ENCODE measurements at places on chromosomes 4 and X.

GRCh38 chrX:99798936-99799335, 611.1 kb downstream of the PCDH19 start:
- no peak for DNase-seq

DNA sequence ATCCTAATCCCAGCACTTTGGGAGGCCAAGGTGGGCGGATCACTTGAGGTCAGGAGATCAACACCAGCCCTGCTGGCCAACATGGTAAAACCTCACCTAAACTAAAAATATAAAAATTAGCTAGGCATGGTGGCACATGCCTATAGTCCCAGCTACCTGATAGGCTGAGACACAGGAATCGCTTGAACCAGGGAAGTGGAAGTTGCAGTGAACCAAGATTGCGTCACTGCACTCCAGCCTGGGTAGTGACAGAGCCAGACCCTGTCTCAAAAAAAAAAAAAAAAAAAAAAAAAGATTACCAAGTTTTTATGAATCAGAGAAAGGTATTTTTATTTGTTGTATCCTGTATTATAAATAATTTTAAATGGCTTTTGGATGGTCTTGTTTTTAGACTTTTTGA, 15.1 kb downstream of the TRAPPC11 start:
- DNase-seq, result no peak

DNA sequence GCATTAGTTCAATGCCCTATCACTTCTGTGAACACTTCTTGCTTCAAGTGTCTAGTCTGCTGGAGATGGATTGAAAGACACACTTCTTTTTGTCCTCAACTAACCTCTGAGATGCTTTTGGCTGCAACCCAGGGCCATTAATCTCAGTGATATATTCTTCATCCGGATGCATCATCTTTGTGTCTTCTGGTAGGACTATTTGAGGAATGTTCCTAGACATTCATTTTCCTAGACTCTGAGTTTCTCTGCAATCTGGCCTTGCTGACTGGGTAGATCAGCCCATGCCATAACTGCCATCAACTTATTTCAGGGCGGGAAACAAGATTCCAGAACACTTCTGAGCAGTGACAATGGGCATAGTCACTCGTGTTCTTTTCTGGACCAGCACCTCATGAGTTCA, 329.4 kb downstream of the PDGFC start:
- DNase-seq, result no peak

GRCh38 chr4:52750819-52751486, at the start of gene ERVMER34-1:
Gene ERVMER34-1, minus strand, starts transcription at chr4:52751425. Its CDS starts 5,905 bp downstream, at chr4:52745520.
- DNase-seq, result peak; percentile 65

DNA sequence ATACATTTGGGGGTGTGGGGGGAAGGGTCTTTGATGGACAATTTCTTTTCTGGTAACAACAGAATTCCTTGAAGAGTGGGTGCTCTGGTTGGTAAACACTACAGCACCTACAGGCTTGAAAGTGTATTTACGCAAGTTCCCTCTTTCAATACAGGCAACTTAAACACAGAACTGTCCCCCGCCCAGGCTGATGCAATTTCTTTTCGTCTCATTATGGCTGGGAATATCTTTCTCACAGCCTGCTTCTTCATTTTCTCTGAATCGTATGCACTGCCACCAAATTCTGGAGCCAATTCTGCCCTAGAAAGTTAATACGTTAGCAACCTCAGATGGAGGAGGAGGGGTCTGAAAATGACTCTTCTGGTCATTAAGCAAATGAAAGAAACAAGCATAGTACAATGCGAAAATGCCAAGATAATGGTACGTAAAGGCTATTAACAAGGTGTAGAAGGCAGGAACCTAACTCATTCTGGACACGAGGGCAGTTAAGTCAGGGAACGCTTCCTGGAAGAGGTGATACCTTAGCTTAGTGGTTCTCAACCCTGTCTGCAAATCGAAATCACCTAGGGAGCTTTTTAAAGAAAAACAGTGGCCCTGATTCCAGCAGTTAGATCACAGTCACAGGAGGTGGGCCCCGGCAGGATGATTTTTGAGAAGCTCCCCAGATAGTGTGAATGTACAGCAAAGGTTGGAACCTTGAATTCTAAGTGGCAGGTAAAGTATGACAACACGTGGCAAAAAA, 1.0 kb downstream of the AGA start:
- no peak for DNase-seq

- no peak for DNase-seq
These were observed 127.5 kb upstream of the OTUD4 start for GRCh38 chr4:145307763-145308430.

DNA sequence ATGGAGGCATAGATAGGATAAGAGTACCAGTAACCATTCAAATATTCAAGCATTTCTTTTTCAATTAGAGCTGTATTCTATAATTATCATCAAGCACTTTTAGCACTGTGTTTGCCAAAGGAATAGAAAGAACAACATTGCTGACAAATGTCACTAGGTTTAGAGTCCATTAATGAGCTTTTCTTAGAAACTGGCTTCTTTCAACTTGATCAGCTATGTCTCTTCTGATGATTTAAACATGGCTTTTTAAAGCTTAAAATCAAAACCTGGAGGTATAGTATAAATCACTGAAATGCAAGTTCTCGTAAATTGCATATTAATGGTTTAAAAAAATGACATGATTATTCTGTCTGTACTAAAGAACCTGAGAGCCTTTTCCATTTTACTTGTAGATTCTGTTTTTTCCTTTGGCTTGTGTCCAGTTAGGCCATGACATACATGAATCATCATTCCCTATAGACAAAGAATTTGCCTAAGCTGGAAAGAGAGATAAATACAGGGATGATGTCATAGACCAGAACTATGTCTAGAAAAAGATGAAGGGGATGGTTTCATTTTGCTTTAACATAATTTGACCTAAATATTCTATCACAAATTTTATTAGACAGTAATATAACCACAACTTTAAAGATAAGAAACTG, 340.1 kb upstream of the CTSO start:
- peak; percentile 2 for DNase-seq

GRCh38 chr4:81457345-81457744, 14.4 kb downstream of the RASGEF1B start:
- DNase-seq, result no peak

DNA sequence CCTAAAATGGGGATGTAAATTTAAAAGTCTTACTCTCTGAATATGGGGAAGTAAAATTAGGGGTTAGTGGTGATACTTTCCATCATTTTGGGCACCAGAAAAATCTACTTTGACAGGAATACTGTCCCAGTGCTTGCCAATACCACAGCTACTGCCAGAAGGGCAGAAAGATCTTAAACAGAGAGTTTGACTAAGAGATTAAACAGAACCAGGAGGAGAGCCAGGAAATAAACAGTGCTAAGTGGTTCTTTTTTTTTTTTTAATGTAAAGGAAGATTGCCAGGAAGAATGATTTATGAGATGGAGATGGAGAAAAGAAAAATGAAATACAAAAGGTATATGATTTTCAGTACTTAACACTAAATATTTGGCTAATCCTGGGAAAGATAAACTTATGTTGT, 126.8 kb downstream of the RTL3 start:
- no peak for DNase-seq
